Activated CD4-positive, alpha-beta T cell treated with anti-CD3 and anti-CD28 coated beads, Interleukin-10, Interleukin-2, amounts not matched to agents 100 ng/mL and 50 ng/mL, durations not matched to agents 16 hours and 8 hours (primary cell): ENCODE measurements at places on chromosomes 13 and 19.

DNA sequence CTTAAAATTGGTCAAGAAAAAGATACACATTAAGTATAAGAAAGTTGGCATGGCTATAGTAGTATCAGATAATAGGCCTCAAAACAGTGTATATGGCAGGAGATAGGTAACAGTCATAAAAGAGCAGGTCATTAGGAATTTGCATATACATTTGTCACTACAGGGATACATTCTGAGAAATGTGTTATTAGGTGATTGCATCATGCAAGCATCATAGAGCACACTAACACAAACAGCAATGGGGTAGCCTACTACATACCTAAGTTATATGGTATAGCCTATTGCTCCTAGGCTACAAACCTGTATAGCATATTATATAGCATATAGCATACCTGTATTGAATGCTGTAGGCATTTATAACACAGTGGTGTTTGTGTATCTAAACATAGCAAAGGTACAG, 6.2 kb upstream of the ZNF529 start:
- no peak for DNase-seq

DNA sequence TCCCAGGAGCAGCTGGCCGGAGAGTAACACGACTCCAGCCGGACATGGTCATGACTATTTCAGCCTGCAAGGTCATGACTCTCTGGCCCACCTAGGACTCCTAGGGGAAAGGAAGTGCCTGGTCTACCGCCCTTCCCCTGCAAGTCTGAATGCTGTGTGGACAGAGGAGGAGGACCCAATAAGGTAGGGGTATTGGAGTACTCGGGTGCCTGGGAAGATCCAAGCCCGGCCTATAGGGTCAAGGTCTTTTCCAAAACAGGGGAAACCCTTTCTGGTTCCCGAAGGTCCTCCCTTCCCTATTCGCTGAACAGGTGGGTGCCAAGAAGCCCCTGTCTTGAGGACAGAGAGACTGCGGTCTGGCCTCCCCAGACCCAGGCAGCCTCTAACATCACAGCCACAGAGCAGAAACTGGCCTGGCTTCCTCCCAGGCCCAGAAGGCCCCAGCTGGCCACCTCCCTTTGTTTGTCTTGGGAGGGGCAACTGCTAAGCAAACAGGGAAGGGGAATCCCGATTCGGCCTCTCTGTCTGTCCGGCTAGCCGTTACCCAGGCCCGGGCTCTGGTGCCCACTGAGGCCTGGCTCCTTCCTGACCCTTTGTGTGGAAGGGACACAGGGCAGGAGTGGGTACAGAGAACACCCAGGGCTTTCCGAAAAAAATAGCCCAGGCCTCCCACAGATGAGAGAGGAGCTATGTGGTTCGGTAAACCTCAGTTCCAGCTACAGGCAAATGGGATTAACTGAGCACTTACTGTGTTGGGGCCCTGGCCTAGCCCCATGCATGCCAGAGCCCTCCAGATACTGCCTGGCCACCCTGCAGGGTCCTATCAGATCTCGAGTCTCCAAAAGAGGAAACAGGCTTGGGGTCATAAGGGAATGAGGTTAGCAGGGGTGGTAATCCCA, 5.2 kb upstream of the GRAMD1A start:
- no peak for DNase-seq

- no peak for DNase-seq
These were observed 68.6 kb downstream of the EFNB2 start for GRCh38 chr13:106466691-106467426.

DNA sequence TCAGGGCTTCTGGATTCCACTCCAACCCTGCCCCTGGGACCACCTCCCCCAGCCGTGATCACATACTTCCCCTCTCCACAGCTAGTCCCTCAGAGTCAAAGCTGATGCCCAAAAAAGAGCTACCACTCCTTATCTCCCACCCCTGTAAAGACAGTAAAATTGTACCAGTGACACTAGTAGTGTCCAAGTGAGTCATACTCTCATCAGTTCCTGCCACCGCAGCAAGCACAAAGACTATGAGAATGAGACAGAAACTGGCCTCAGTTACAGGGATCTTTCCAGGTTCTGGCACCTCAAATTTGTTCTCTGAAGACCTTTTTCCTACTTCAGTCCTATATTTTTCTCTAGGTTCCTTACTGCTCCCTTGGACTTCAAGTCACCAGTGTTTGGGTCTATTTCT, 144.2 kb downstream of the SPRY2 start:
- no peak for DNase-seq

DNA sequence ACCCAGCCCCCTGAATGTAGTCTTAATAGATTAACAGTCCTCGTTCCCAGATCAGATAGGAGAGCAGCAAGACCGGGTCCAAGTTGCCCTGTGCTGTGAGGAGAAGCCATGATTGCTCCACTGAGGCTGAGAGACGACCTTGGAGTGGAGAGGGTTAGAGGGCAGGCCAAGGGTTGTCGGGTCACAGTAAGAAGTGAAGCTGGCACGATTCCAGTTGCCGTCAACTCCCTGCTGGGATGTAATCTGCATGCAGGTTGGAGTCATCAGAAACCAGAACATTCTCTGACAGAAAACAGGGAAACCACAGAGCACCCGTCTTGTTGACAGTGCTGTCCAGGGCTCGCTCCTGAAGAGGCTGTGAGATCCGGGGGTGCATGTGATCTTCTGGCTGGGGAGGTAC, 19.0 kb upstream of the ATP11A start:
- DNase-seq = no peak

DNA sequence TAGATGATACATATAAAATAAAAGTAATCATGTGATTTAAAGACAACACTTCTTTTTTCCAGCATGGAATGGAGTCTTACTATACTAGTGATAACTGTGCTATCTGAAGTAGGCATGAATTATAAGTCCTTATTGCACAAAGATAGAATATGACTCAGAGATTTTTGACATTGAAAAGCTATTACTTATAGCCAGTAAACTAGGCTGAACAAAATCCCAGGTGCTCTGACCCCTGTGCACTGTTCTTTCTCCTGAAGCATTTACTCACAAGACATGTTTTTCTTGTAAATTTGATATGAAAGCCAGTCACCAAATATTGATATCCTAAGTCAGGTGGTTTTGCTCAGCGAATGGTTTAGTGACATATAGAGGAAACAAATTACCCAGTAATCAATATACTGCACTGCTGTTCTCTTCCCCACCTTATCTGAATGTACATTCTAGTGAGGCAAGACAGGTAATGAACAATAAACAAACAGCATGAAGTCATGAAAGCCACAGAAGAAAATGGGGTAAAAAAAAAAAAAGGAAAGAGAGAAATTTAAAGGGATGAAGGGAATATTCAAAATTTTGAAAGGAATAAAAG, 1567.0 kb upstream of the SPRY2 start:
- DNase-seq = no peak

DNA sequence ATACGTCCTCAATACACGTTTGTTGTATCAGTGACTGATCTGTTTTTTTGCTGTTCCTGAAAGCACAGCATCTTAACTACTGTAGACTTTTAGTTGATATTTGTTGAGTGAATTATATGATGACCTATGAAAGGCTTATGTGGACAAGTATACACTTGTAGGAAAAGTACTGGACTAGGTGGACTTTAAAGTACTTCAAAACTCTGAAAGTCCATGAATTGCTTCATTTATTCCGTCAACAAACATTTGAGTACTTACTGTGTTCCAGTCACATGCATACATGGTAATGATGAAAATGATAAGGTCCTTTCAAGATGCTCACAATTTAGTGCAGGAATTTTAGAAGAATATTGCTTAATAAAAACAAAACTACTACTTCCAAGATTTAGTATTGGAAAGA, 3.1 kb downstream of the WDFY2 start:
- DNase-seq = no peak

GRCh38 chr13:103236213-103236612, 170.0 kb upstream of the SLC10A2 start:
- DNase-seq = no peak

- DNase-seq = no peak
These were observed 22.3 kb upstream of the CSNK1A1L start for GRCh38 chr13:37127691-37128241.

DNA sequence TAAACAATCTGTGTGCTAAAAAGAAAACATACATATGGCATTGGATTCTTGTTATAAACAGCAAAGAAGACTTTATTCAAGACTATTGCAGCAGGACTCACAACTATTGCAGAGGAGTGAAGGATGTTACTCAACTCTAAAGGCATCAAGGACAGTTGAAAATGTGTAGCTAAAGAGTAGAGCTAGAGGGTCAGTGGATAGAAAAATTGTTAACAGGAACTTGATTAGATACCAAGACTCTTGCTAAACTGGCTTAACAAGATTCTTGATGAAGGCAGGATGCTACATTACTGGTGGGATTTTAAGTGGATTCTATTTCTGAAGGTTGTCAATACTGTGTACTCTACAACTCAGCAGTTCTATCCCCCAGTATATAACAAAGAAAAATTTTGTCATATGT, 1183.3 kb downstream of the SLITRK1 start:
- no peak for DNase-seq

DNA sequence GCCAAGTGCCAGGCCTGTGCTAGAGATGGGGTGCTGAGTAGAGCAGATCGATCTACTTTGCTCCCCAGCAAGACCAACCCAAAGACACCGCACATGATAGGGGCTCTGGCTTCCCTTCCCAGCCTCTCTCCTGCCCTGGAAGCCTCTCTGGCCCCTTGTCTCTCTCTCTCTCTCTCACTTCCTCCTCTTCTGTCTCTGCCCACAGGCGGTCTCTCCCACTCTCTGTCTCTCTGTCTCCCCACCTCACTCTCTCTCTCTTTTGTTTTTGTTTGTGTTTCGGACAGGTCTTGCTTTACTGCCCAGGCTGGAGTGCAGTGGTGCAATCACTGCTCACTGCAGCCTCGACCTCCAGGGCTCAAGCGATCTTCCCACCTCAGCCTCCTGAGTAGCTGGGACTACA, 1.3 kb downstream of the SELENOV start:
- no peak for DNase-seq

DNA sequence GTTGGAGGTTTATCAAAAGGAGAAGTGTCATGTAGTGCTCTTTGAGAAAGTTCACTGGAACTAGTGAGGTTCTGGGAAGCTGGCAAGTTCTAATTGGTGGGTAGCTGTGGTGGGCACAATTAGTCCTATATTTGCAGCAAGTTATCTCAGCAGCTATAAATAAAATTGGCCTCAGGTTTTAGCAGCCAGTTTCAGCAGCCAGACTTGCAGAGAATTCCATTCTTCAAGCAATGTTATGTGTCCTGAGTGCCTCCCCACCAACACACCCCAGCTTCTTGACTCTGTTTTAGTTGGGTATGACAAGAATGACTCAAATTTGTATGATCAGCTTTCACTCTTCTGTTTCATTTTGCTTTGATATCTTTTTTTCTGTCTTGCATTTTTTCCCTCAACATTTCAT, 4.7 kb downstream of the IFT88 start:
- peak; percentile 23 for DNase-seq

DNA sequence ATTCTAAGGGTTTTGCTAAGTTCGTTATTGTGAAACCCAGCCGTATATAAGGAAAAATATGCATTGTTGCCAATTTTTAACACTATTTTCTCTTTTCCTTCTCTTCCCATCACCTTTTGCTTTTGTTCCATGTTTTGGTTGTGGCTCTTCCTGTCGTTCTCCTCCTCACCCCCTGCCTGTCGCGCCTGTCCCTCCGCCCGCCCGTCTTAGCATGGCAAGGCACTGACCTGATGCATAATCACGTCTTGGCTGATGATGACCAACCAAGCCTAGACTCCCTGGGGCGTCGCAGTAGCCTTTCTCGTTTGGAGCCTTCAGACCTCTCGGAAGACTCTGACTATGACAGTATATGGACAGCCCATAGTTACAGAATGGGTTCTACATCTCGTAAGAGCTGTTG, 28.5 kb upstream of the TEX29 start:
- no peak for DNase-seq
